Hematopoietic multipotent progenitor cell treated with erythropoietin and hydrocortisone succinate and interleukin-3 and kit ligand, for 15 days (in vitro differentiated cells): ENCODE measurements at places on chromosomes 12 and 14.

DNA sequence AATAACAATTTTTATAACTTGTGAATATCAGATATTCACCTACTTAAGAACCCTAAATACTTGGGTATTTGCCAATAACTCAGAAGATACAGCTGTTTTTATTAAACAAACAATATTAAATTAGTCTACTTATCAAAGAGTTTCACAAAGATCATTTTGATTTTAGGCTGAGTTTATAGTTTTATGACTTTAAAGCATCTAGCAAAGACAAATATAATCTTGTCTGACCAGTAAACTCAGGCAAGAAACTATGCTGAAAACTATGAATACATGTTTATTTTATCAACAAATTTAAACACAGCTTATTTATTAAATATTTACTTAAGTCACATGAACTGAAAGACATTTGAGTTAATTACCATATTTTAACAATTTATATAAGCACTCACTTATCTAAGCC lies 18.5 kb upstream of the SERPINA1 start:
- no peak for DNase-seq

- no peak for DNase-seq
These were observed 16.0 kb downstream of the NR2C1 start for GRCh38 chr12:95057424-95057823.

GRCh38 chr12:100797246-100797645 lies 2.7 kb downstream of the ANO4 start:
- DNase-seq, result no peak

DNA sequence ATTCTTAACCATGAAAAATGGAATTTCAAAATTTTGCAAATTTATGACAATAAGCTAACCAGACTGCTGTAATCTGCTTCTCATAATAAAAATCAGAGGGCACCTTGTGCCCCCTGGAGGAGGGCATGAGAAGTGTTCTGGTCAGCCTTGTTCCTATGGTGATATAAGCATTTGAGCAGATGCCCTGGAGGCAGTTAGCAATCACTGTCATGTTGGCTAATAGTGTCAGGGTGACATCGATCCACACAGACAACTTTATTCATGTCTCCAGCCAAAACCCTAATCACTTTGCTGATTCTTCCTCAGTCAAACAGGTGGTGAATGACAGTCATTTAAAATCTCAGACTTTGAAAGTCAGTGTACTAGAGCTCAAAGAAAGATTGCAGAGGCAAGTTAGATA lies 943.0 kb downstream of the GALC start:
- DNase-seq, result no peak

DNA sequence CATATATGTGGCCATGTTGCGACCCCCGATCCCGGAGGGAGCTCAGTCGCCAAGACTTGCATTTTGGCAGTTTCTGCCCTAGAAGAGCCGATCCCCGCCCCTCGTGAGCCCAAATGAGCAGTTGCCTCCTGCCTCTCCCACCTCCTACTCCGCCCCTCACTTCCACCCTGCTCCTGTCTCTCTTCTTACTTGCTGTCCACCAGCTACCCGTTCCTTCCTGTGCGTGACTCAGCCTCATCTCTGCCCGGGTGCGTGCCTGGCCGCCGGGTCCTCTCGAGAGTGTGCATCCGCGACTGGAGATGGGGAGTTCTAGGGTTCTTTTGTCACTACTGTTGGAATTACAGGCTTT lies 585 bp downstream of the GPATCH2L start:
- DNase-seq, result peak; percentile 65

DNA sequence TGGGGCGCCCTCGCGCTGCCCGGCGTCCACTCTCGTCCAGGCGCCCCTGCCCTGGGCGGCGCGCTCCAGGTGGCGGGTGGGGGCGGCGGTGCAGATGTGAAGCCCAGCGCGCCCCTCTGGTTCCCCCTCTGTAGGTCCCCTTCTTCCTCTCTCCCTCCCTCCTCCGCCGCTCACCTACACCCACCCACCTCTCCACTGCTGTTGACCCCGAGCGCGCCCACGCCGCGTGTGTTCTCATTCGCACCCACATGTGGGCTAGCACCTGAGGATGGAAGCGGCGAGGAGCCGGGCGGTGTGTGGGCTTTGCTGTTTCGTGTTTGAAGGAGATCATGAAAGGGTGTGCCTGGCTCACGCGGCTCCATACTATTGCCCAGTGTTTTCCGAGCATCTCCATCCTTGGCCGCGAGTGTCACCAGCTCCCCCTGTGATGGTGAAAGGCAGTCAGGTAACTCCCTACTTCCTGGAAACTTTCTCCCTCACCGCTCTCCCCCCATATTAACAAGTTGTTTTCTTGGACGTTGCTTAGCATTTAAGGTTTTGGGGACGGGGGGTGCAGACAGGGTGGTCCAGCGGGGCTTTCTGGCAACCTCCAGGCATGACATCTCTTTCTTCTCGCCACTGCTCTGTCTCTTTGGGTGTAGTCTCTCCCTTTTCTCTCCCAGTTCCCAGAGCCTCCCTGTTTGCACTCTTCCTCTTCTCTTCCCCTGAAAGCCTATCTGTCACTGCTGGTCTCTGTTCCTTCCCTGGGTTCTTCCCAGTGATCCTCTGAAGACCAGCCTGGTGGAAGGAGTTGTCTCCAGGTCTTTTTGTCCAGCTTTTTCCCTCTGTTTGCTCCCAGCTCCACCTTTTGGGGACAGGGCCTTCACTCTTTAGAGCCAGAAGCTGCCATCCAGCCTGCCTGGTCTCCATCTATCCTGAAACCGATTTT lies 1.6 kb downstream of the CACNA1C start:
- DNase-seq, result no peak

- DNase-seq, result no peak
These were observed 33.1 kb downstream of the CMKLR1 start for GRCh38 chr12:108305991-108306501.

DNA sequence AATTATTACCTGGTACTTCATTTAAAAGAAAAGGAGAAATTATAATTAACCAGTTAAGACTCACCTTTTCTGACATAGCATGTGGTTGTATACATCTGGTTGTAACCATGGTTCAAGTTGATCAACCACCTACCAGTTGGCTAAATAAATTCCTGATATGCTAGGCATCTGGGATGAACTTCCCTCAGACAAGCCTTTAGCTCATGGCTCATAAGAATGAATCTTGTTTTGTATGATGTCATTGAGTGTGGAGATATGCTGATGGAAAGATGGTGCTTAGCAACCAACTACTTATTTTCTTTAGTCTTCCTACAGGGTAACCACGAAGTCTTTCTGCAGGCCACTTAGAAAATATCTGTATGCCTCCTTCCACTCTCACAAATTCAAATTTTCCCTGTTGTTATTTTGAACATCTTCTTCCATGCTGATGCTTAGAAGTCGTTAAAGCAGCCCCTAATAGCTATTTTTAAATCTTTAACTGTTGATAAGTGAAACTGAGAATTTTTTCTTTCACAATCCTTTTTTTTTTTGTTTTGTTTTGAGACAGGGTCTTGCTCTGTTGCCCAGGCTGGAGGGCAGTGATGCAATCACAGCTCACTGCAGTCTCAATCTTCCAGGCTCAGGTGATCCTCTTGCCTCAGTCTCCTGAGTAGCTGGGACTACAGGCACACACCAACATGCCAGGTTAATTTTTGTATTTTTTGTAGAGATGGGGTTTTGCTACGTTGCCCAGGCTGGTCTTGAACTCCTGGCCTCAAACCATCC lies 51.9 kb upstream of the PTHLH start:
- no peak for DNase-seq

DNA sequence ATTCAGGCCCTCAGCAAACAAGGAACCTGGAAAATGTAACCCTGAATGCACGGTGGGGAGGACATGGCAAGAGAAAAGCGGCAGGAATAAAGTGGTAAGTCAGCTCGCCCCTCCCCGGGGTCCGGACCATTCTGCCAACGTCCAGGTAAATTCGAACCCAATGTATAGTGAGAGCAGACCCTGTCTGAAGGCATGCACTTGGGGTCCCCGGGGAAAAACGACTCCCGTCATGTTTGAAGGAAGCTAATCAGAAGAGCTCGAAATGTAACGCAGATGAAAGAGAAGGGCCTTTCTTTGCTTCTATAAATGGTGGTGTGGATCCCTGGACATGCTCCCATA lies 193 bp downstream of the ACACB start:
- no peak for DNase-seq

DNA sequence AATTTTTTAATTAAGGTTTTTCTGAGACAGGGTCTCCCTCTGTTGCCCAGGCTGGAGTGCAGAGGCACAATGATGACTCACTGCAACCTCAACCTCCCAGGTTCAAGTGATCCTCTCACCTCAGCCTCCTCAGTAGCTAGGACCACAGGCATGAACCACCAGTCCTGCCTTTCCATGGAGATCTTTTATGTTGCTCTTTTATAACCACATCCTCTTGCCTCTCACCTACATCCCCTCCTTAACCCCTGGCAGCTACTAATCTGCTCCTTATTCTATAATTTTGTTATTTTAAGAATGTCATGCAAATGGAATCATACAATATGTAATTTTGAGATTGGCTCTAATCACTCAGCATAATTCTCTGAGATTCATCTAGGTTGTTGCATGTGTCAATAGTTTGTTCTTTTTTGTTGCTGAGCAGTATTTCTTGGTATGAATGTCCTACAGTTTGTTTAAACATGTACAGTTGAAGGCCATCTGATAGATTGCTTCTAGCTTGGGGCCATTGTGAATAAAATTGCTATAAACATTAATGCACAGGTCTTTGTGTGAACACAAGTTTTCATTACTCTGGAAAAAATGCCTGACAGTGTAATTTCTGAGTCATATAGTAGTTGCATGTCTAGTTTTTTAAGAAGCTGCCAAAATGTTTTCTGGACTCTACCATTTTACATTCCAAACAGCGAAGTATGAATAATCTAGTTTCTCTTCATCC lies 249.2 kb upstream of the AMIGO2 start:
- DNase-seq, result no peak

- DNase-seq, result no peak
These were observed 1.0 kb downstream of the TMEM30B start for GRCh38 chr14:61280092-61280525.

DNA sequence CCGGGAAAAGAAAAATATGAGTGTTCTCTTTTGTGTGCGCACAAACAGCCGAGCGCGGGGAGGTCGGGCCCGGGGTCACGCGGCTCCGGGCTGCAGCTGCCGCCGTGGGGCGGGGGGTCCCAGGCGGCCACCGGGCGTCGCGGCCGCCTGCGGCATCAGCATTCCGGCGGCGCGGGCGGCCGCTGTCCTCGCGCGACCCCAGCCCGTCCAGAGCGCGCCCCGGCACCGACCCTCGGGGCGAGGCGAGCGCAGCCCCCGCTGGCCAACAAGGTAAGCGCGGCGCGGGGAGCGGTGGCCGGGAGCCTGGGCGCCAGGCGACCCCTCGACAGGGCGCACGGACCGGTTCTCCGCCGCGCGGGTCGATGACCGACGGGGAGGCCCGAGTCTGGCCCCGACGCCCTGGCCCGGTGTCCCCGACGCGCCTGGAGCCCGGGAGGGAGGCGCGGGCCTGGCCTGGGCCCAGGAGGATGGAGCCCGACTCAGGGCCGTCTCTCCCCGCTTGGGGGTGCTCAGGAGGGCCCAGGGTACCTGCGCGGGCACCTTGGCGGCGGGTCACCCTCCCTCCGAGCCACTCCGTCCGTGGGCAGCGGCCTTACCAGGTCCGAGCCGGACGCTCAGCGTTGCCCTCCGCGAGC lies 103.9 kb upstream of the DIO3 start:
- DNase-seq, result no peak

DNA sequence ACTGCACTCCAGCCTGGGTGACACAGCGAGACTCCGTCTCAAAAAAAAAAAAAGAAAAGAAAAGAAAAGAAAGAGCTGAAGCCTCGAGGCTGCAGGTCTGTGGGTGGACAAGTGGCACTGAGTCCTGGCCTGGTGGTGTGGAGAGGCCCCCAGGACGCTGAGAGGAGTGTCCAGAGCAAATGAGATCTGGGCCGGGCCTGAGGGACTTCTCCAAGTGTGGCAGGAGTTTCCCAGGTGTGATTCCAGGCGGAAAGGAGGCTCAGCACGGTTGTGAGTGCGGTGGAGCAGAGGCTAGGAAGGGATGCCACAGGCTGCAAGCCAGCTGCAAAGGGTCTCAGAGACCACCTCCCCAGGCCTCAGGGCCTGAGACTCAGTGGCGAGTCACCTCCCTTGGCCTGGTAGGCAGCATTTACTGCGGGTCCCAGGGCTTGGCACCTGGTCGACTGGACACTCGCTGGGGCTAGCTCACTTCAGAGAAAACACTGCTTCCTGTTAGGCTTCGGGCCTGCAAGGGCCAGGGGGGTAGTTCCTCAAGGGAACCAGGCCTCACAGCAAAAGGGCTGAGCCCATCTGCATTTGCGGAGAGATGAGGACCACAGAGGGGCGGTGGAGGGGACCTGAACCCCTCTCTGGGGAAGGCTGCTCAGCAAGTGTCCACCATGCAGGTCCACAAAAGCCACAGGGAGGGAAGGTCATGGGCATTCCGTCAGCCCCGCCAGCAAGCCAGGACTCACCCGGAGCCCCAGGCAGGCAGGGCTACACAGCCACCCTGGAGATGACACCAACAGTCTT lies 11.7 kb downstream of the TTC7B start:
- no peak for DNase-seq

DNA sequence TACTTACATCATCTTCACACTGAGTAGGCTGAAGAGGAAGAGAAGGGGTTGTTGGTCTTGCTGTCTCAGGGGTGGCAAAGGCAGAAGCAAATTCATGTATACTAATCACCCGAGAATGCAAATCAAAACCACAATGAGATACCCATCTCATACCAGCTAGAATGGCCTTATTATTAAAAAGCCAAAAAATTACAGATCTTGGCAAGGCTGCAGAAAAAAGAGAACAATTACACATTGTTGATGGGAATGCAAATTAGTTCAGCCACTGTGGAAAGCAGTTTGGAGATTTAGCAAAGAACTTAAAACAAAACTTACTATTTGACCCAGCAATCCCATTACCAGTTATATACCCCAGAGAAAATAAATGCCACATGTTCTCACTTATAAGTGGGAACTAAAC lies 154.9 kb downstream of the SEC23A start:
- DNase-seq, result no peak

DNA sequence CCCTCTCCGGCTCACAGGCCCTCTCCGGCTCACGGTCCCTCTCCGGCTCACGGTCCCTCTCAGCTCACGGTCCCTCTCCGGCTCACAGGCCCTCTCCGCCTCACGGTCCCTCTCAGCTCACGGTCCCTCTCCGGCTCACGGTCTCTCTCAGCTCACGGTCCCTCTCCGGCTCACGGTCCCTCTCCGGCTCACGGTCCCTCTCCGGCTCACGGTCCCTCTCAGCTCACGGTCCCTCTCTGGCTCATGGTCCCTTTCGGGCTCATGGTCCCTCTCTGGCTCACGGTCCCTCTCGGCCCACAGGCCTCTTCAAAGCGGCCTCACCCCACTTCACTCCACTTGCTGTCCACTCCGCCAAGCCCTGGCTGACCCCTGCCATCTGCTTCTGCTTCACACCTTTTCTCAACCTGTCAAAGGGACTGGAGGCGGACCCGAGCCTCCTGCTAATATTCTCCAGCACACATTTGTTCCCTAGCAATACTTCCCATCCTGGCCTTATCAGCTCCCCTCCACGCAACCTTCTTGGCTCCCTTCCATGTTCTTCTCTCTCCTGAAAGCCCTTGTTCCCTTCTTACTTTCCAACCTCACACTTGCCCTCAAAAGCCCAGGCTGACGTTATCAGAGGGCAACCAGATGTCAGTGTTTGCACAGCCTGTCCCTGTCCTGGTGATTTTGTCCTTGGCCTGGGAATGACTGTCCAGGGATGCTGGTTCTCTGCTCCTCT lies 176.7 kb downstream of the CALM1 start:
- DNase-seq, result peak; percentile 10
